Muscle of leg (tissue), 16 donors: ENCODE measurements at places on chromosomes 5 and 9. TPM values are rescaled to one million over a fixed set of nuclear protein-coding genes. Genes with fewer than 3 reads are reported as not detected.
A peak's percentile ranks its signal among the peaks of the same experiment; 100 is the strongest.

GRCh38 chr5:79025054-79025472, 40.0 kb upstream of the ARSB start:
- H3K4me3 ChIP-seq: peak overlapping the region; percentile 5
- no peaks in the 10 kb centered on the region for H3K4me1 ChIP-seq
- no peaks in the 10 kb centered on the region for H3K27me3 ChIP-seq
- DNase-seq: peak; percentile 84
- no peak overlapping the region for H3K27ac ChIP-seq

PTGER4 gene
- total RNA-seq: 7.6 TPM

PDLIM4 gene
- total RNA-seq: 29.7 TPM

GRCh38 chr9:105834404-105834803, 140.1 kb downstream of the TMEM38B start:
- H3K4me3 ChIP-seq: no peak overlapping the region
- no peak for DNase-seq
- no peaks in the 10 kb centered on the region for H3K36me3 ChIP-seq
- peaks cover 18% of the 10 kb centered on the region for H3K4me1 ChIP-seq

PHF24 gene
- total RNA-seq: 0.09 TPM

DNA sequence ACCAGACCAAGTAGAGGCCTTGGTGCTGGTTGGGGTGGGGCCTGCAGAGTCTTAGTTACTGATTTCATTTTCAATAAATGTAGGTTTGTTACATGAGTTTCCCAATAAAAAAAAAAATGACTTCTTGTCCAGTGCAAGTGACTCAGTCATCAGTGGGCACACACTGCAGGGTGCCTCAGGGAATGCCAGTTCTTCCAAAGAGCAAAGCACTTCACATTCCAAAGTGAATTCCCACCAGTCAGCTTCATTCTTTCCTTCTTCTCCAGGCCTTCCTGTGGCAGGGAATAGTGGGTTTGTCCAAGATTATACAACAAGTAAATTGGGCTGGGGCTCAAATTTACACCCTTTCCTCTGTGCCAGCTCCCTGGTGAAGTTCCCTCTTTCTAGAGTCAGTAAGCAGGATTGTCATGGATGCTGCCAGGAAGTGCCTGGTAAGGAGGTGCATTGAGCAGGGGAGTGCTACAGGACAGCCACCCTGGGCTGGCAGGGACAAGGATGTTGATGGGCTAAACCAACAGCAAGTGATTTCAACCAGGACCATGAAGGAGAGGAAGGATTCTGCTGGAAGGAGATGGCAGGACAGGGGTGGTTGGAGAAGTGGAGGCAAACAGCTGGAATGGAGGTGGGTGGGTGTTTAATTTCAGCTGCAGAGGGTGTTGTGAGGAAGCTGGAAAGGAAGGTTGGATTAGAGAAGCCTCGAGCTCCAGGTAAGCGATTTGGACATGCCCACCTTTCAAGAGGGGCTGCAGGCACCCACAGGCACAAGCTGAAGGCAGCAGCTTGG, 3.7 kb upstream of the B4GALT7 start:
- peaks cover 21% of the 10 kb centered on the region for H3K4me1 ChIP-seq
- no peak overlapping the region for H3K27ac ChIP-seq
- peaks cover 37% of the 10 kb centered on the region for H3K36me3 ChIP-seq
- no peaks in the 10 kb centered on the region for H3K27me3 ChIP-seq
- H3K4me3 ChIP-seq: no peak overlapping the region
- DNase-seq: no peak

DNA sequence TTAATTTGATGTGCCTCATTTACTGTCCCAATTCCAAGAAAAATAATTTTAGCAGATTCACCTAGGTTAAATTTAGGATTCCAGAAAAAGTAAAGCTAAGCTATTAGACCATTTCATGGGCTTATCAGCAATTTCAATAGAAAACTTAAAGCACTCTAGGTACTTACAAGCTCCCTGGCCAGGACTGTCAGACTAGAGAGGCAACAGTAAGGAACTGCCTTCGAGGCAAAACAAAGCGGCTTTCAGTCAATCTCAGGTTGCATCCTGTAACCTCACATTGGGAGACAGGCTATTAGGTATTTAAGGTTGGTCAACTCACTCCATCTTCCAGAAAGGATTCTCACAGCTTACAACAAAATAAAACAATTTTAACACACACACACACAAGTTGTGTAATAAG, 48.7 kb upstream of the FSD1L start:
- no peak for DNase-seq
- H3K4me1 ChIP-seq: no peaks in the 10 kb centered on the region
- H3K27me3 ChIP-seq: no peaks in the 10 kb centered on the region

- no peaks in the 10 kb centered on the region for H3K27me3 ChIP-seq
- H3K4me1 ChIP-seq: peaks cover 9% of the 10 kb centered on the region
- H3K4me3 ChIP-seq: no peak overlapping the region
- no peak for DNase-seq
- no peaks in the 10 kb centered on the region for H3K36me3 ChIP-seq
Measured at GRCh38 chr9:120944434-120944843, 17.8 kb upstream of the TRAF1 start.

STOM gene
- 69.7 TPM for total RNA-seq

DNA sequence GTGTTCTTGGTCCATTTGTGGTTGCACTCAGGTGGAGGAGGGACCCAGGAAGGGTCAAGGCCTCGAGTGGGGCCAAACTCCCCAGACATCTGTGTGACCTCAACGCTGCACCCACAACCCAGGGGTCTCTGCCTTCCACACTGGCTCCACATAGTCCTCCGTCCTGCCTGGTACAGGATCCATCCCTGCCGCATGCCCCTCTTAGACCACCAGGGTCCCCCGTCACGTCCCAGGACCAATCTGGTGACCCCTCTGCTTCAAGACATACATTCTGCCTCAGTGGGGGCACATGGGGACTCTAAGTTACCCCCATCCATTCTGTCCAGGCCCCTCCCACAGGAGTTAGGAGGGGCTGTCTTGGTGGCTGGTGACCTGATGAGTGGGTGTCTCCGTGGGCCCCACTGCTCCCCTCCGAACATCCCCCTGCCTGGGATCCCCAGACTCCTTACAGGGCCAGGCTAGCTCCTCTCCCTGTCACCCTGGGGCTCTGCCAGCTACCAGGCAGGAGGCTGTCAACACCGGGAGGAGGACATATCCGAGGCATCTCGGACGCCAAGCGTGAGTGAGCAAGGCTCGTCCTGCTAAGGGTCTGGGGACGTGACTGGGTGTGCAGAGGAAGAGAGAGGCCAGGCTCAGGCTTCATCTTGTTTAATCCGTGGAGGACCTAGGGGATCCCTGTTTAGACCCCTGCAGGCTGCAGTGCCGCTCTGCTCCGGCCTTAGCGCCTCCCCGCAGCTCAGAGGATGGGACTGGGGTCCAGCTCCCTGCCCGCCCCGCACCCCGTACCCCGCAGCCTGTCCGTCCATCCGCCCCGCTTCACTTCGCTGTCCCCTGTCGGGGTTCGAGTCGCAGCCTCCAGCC, 32.3 kb downstream of the TSPAN17 start:
- no peak for DNase-seq
- no peak overlapping the region for H3K27ac ChIP-seq
- no peak overlapping the region for H3K4me3 ChIP-seq
- peaks cover 56% of the 10 kb centered on the region for H3K27me3 ChIP-seq
- H3K36me3 ChIP-seq: no peaks in the 10 kb centered on the region

DNA sequence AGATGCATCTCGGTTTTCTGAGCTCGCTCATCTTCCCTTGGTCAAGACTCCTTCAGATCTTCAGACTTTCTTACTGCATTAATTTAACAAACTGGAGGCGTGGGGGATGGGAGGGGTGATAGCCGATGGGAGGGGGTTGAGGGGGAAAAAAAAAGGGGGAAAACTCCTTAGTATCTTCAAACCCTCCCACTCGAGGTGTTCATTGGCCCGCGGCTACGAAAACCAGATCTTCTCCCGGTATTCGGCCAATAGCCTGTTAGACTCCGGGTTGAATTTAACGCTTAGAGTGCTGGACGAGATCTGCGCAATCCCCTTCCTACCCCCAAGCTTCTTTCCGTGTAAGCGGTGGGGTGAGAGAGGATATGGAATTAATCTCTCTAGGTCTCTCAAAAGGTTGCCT, 689 bp upstream of the GLRA1 start:
- H3K27ac ChIP-seq: no peak overlapping the region
- no peaks in the 10 kb centered on the region for H3K4me1 ChIP-seq
- H3K27me3 ChIP-seq: peaks cover 5% of the 10 kb centered on the region
- no peak for DNase-seq
- no peaks in the 10 kb centered on the region for H3K36me3 ChIP-seq
